Activated naive CD8-positive, alpha-beta T cell treated with anti-CD3 and anti-CD28 coated beads, Interleukin-2, amount 10 ng/mL, durations not matched to agents 7 days and 5 days (primary cell): ENCODE measurements at places on chromosomes 3 and 15.

GRCh38 chr3:101454629-101455028, 58.4 kb downstream of the SENP7 start:
- no peak overlapping the region for H3K27ac ChIP-seq
- no peak overlapping the region for H3K4me3 ChIP-seq
- no peak for DNase-seq
- peaks cover 4% of the 10 kb centered on the region for H3K4me1 ChIP-seq
- H3K36me3 ChIP-seq, result peaks cover 59% of the 10 kb centered on the region

DNA sequence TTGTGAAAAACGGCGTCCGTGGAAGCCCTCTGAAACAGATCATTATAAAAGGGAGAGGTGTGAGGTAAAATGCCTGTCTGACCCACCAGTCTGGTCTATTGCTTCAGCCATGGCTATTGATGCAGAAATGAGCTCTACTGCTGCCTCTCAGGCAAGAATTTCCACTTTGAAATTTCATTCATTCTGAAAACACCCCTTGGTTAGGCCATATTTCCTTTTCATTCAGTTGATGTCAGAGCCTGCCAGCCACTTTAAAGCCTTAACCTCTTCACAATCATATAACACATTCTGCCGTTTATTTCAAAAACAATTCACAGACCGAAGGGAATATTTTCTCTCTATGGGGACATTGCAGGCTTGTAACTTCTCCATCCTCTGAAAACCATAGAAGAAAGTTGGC, 71.9 kb downstream of the FOXB1 start:
- peaks cover 29% of the 10 kb centered on the region for H3K4me1 ChIP-seq
- H3K36me3 ChIP-seq, result no peaks in the 10 kb centered on the region
- no peak overlapping the region for H3K27ac ChIP-seq
- DNase-seq, result no peak
- no peak overlapping the region for H3K4me3 ChIP-seq
- H3K27me3 ChIP-seq, result peaks cover under 1% of the 10 kb centered on the region

GRCh38 chr15:73522011-73522410, 79.0 kb downstream of the REC114 start:
- H3K4me1 ChIP-seq, result peaks cover 2% of the 10 kb centered on the region
- no peak overlapping the region for H3K27ac ChIP-seq
- no peak for DNase-seq
- peaks cover 22% of the 10 kb centered on the region for H3K27me3 ChIP-seq
- H3K4me3 ChIP-seq, result no peak overlapping the region
- H3K36me3 ChIP-seq, result no peaks in the 10 kb centered on the region

GRCh38 chr3:13189639-13190377, 116.6 kb upstream of the IQSEC1 start:
- peak overlapping the region; percentile 97 for H3K27ac ChIP-seq
- H3K4me3 ChIP-seq, result peak overlapping the region; percentile 84
- peaks cover 10% of the 10 kb centered on the region for H3K27me3 ChIP-seq
- peaks cover 11% of the 10 kb centered on the region for H3K36me3 ChIP-seq
- H3K4me1 ChIP-seq, result peaks cover 34% of the 10 kb centered on the region

DNA sequence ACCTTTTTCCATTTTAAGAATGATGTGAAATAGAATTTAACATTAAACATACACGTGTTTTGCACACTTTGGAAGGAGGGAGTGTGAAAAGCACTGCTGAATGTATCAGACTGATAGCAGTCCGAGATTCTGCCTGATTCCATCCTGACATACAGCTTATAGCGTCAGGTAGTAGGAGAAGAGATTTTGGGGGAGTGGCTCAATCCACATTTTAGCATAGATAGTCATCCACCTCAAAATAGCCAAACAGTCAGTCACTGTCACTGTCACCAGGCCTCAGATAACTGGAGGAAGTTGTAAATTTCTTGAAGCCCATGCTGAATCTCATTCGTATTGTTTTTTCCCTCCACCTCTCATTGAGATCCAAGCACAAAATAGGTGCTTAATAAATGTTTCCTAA, 35.4 kb upstream of the ARHGEF26 start:
- no peaks in the 10 kb centered on the region for H3K4me1 ChIP-seq
- no peak for DNase-seq
- no peaks in the 10 kb centered on the region for H3K36me3 ChIP-seq
- no peak overlapping the region for H3K27ac ChIP-seq
- no peaks in the 10 kb centered on the region for H3K27me3 ChIP-seq

DNA sequence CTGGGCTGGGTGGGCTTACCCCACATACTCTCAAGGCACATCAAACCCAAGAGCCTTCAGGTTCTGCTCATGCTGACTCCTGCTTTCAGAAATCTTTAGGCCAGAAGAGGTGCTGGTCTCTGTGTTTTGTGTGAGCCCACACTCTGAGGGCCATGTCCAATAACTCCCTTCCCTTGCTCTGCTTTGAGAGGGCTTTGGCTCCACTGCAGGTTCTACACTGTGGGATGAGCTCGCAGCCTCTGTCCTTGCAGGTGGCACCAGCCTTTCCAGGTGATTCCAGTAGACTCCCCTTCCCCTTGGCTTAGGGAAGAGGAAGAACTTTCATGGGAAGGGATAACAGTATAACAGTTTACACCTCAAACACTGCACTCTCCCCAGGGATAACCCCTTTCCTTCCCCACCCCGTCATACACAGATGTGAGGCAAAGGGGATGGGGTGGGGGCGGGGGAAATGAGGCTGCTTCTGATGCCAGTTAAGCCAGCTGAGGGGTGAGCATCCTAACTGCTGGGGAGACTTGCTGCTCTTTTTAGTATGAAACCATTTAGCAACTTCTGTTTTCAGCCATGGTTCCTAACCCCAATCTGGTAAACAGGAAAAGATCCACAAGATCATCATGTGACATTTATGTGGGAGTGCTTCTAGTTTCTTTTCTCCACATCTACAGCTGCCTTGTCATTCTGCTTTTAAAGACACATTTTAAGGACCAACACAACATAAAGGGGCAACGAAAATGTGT, 262.4 kb downstream of the SLC9A9 start:
- H3K36me3 ChIP-seq, result no peaks in the 10 kb centered on the region
- no peak overlapping the region for H3K4me3 ChIP-seq
- no peak overlapping the region for H3K27ac ChIP-seq
- no peaks in the 10 kb centered on the region for H3K27me3 ChIP-seq
- peaks cover 1% of the 10 kb centered on the region for H3K4me1 ChIP-seq

- H3K27me3 ChIP-seq, result peaks cover 21% of the 10 kb centered on the region
- no peak for DNase-seq
- no peak overlapping the region for H3K27ac ChIP-seq
- H3K4me1 ChIP-seq, result peaks cover 13% of the 10 kb centered on the region
- H3K36me3 ChIP-seq, result no peaks in the 10 kb centered on the region
Measured at GRCh38 chr3:174438501-174439145, 420.5 kb upstream of the NAALADL2 start.

DNA sequence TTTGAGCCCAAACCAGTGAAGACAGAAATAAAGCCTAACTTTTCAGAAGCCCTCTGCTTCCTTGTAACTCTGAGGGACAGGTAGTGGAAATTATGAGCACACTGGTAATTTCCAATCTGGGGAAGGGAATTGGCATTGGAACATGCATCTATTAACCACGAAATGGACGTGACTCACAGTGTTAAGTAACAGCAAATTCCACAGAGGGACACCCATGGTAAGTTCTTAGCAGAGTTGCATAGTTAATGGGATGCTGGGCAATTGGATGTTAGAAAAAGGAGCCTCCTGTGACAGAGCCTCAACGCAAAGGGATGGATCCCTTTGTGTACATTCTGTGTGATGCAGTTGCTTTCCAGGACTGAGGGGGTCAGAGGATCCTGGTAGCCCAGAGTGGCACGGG, 168.6 kb downstream of the SEMA6D start:
- DNase-seq, result no peak
- no peaks in the 10 kb centered on the region for H3K4me1 ChIP-seq
- no peaks in the 10 kb centered on the region for H3K27me3 ChIP-seq
- H3K4me3 ChIP-seq, result no peak overlapping the region
- H3K36me3 ChIP-seq, result no peaks in the 10 kb centered on the region

DNA sequence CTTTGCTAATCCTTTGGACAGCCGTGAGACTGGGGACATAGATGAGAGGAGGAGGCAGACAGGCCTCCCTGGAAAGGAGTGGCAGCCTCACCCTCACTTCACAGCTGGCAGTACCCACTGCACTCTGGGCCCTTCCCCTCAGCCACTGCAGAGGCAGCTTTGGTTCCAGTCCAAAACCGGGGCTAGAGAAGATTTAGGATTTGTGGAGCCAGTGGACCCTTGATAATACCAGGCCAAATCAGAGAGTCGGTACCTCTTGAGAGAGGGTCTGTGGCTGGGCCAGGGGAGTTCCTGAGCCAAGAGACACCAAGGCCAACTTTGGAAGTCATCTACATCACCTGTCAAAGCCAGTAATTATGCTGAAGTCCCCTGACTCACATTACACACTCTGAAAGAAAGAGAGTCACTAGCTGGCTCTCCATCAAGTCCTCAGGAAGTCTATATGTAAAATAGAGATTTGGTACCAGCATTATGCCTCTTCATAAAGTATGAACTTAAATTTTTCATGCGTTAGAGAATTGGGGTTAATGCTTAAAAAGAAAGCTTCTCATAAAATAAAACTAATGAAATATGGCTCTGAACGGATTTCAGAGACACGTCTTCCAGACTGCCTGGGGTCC, 244.1 kb upstream of the SEMA6D start:
- H3K27ac ChIP-seq, result no peak overlapping the region
- no peaks in the 10 kb centered on the region for H3K27me3 ChIP-seq
- H3K4me3 ChIP-seq, result no peak overlapping the region

DNA sequence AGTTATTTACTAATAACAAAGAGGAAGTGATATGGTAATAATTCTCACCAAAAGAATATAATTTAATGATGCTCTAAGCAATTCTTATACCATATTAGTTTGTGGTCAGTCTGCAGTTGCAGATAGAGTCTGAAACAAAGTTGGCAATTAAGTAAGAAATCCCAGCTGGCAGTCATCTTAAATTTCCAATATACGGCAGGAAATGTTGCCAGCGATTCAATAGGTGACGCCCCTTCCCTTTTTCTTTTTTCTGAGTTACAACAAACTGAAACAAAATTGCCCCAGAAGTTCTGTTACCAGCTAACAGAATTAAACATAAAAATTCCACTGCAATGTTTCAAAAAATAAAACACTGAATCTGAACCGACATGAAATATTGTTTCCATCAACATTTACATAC, 26.7 kb downstream of the LRRFIP2 start:
- H3K4me1 ChIP-seq, result no peaks in the 10 kb centered on the region
- no peak for DNase-seq
- H3K4me3 ChIP-seq, result no peak overlapping the region
- H3K27me3 ChIP-seq, result no peaks in the 10 kb centered on the region

GRCh38 chr3:189789432-189789831, 158.2 kb downstream of the TP63 start:
- no peaks in the 10 kb centered on the region for H3K36me3 ChIP-seq
- no peak overlapping the region for H3K27ac ChIP-seq
- no peaks in the 10 kb centered on the region for H3K27me3 ChIP-seq
- no peak for DNase-seq
- no peak overlapping the region for H3K4me3 ChIP-seq

DNA sequence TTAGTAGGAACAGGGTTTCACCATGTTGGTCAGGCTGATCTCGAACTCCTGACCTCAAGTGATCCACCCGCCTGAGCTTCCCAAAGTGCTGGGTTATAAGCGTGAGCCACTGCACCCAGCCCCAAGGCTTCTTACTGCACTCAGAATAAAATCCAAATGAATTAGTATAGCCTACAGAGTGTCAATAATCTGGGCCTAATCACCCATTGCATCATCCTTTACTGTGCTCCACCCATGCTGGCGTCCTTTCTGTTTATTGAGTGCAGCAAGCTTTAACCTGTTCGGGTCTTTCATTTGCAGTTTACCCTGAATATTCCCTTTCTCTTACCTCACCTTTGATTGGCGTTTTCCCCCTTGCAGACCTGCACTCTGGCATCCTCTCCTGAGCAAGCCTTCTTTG, 77.7 kb downstream of the CEP63 start:
- DNase-seq, result no peak
- no peak overlapping the region for H3K27ac ChIP-seq
- H3K4me3 ChIP-seq, result no peak overlapping the region
- H3K4me1 ChIP-seq, result no peaks in the 10 kb centered on the region

DNA sequence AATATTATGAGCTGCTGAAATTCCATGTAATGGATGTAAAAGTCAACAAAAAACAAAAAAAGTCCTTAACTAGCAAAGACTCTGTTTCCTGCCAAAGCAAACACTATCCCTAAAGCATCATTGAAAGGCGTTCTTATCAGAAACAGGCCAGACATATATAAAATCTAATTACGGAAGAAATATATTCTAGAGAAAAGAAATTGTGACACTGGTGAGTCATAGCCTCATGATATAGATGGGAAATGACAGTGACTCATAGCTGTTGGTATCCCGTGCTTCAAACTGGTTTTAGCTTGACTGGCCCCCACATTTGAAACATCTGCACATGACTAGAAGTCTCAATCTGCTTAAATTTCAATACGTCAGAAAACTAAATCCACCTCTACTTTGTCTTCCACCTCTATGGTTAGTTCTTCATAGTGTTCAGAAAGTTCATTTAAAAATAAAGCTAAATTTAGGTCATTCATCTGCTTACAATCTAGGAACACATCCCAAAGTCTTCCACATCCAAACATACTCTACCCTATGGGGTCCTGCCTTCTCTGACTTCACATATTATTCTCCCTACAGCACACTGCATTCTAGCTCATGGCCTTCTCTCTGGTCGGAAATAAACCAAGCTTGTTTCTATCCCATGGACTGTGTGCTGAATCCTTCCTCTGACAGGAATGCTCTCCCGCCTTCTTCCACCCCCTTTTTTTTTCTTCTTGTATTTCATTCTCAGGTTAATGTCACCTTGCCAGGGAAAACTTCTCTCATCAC, 456.3 kb upstream of the ARRDC4 start:
- H3K4me1 ChIP-seq, result no peaks in the 10 kb centered on the region
- no peak overlapping the region for H3K27ac ChIP-seq
- no peaks in the 10 kb centered on the region for H3K36me3 ChIP-seq
- DNase-seq, result no peak

- H3K27ac ChIP-seq, result no peak overlapping the region
- peaks cover 18% of the 10 kb centered on the region for H3K27me3 ChIP-seq
- no peak overlapping the region for H3K4me3 ChIP-seq
- peaks cover 3% of the 10 kb centered on the region for H3K36me3 ChIP-seq
- peaks cover 3% of the 10 kb centered on the region for H3K4me1 ChIP-seq
- no peak for DNase-seq
Measured at GRCh38 chr3:115634052-115634451, 10.7 kb downstream of the GAP43 start.

DNA sequence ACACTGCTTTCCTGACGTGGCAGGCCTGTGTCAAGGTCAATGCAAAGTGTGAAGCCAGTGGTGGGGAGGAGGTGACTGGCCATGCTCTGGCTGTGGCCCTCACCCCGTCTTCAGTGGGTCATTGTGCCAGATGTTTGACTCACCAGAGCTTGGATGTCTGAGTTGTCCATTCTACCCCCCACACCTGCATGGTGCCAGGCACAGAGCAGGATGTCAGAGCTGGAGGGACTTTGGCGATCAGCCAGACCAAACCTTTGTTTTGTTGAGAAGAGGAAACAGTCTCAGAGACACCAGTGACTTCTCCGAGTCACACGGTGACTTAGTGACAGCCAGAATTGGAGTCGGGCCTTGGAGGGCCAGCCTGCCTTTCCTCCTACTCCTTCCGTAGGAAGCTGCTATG, 49.5 kb downstream of the SMAD6 start:
- H3K4me1 ChIP-seq, result peaks cover 4% of the 10 kb centered on the region
- H3K27me3 ChIP-seq, result peaks cover 3% of the 10 kb centered on the region
- no peaks in the 10 kb centered on the region for H3K36me3 ChIP-seq
- no peak overlapping the region for H3K27ac ChIP-seq
- no peak overlapping the region for H3K4me3 ChIP-seq

GRCh38 chr15:91302588-91303439, 202.8 kb downstream of the SV2B start:
- peak overlapping the region; percentile 82 for H3K27ac ChIP-seq
- peak overlapping the region; percentile 35 for H3K4me3 ChIP-seq
- peaks cover 50% of the 10 kb centered on the region for H3K4me1 ChIP-seq
- peaks cover 12% of the 10 kb centered on the region for H3K27me3 ChIP-seq
- H3K36me3 ChIP-seq, result peaks cover 16% of the 10 kb centered on the region
